Urinary bladder (tissue), 4 donors: ENCODE measurements at places on chromosomes 7 and 10. TPM values are rescaled to one million over a fixed set of nuclear protein-coding genes. Genes with fewer than 3 reads are reported as not detected.

The CREB5 gene
- 6.5 TPM for polyA plus RNA-seq

DNA sequence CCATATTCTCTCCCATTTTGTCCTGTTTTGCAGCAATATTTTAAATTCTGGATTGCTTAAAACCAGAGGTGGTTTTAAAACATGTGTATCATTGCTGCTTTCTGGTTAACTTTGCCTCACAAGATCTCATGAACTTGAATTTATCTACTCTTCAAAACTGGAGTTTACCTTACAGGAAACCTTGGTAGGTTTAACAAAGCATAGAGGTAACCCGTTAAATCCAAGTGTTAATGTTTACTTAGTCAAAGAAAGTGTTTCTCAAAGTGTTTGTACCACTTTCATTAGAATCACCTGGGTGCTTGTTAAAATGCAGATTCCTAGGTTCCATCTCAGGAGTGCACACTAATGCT, 44.0 kb upstream of the VDAC2 start:
- DNase-seq = no peak

DNA sequence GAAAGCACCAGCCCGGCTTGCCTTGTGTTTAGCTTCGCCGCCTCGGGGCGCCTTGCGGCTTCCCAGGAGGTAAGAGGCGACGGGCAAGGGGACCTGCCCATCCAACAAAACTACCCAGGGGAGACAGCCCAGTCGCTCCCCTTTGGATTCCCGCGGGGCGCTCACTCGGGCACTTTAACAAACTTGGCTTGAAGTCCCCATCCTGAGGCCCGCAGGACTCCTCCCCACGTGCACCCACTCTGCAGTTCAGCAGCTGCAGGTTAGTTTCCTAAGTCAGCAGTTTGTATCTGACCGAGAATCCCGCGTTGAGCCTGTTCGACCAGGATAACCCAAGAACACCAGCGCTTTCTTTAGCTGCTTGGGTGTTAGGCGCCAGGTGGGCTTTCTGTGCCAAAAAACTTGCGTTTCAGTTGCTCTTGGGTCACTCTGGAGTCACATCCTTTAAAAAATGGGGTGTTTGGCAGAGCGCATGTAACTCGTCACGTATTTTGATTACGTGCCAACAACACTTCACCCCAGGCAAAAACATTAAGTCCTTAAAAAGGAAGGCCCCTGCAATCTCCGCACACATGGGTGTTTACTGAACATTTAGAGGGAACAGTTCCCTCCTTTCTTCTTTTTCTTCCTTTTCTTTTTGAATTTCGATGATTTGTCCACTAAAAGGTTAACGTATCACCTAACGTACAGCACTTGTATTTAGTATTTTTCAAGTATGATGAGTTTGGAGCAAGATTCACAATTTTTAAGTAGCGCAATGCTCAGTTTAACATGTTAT, 876 bp downstream of the DNAH11 start:
- no peak for DNase-seq

GRCh38 chr10:110725801-110726630, 81.9 kb downstream of the RBM20 start:
- no peak for DNase-seq
